Stimulated activated naive CD4-positive, alpha-beta T cell treated with Interleukin-2 at 50 U/mL for 16 hours (primary cell): ENCODE measurements at places on chromosomes 3 and 15.

- DNase-seq: no peak
Observed at GRCh38 chr3:191455257-191455952, 5.6 kb upstream of the PYDC2 start.

DNA sequence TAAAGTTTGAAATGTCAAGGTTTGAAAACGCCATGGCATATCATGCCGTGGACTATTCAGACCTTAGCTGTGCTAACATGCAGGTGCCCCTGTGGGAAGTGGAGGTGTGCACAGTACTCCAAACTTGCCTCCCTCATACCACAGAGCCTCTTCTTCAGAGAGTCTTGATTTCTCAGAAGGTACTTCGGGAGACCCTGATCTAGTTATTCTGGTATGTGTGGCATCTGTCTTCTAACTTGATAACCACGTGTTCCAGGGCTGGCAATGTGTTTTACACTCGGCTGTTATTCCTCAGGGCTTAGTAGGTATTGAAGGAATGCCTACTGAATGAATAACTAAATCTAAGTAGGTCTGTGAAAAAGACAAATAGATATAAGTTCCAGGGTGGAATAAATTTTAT, 309.9 kb downstream of the CLSTN2 start:
- no peak for DNase-seq

GRCh38 chr3:31980530-31981205, 394 bp downstream of the OSBPL10 start:
- peak; percentile 29 for DNase-seq

- DNase-seq: no peak
Observed at GRCh38 chr3:11591391-11592282, 52.1 kb downstream of the VGLL4 start.

- no peak for DNase-seq
Observed at GRCh38 chr3:90091549-90091948, 984.1 kb downstream of the EPHA3 start.

DNA sequence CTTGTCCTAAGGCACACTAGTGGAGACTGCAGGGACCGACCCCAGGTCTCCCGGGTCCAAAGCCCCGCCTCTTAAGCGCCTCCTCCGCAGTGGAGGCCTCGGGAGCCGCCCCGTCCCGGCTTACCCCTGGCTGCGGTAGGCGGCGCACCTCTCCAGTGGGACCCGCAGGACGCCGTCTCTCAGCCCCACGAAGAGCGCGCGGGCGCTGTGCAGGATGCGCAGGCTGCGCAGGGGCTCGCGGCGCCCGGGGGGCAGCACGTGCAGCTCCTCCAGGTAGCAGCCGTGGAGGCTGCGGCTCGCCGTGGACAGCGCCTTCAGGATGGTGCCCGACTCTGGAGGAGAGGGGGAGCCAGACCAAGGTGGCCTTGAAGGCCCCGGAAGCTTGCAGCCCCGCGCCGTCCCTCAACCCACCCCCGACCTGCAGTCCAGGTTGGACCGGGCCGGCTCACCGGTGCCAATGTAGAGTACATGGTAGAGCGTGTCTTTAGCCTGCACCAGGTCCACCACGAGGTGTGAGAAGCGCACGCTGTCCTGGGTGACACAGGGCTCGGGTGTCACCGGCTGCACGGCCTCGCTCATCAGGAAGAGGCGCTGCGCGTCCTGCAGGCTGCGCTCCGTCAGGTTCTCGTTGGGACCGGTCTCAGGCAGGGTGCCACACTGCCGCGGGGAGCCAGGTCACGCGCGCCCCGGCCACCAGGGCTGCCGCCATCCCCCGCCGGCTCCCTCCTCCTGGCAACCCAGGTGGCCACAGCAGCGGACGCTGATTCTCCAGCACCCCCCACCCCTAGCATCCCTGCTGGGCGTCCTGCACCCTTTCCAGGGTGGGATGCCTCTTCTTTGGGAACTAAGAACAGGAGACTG, 105.5 kb downstream of the SEMA5B start:
- no peak for DNase-seq

- DNase-seq: no peak
Observed at GRCh38 chr15:29962407-29962806, 120.3 kb upstream of the GOLGA8J start.

DNA sequence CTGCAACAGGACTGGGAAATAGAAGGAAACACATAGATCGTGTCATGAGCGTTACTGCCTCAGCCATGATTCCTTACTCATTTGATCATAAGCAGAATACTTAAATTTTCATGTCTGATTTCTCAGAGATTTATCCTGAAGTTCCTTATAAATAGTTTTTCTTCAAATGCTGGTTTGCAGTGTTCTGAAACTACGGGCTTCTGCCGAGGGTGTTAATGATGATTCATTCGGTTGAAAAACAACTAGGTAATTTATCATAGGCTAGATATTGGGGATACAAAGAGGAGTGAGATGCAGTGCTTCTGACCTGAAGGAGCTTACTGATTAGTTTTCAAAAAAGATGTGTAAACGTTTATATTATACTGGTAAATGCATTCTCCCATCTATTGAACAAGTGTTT, 428.9 kb downstream of the NLGN1 start:
- no peak for DNase-seq

- no peak for DNase-seq
Observed at GRCh38 chr15:100949691-100950090, 30.5 kb downstream of the LRRK1 start.

DNA sequence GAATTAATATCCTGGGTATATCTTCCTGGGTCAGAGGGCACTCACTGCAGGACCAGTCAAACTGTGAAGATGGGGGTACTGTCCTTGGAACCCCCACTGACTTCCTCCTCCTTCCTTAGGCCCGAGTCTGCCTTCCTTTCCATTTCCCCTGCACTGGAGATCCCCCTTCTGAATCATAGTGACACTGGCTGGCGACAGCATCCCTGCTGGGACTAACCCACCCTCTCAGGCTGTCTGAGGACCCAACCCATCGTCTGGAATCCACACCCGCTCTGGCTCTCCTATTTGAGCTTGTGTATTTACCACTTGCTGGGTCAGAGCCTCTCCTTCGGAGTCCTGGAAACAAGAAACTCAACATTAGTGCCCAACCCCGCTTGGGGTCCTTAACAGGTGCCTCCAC, 21.2 kb downstream of the TMEM40 start:
- DNase-seq: no peak

GRCh38 chr3:10290481-10291176, 2.1 kb downstream of the GHRL start:
- no peak for DNase-seq

GRCh38 chr15:45110256-45110820, 3.6 kb downstream of the DUOX2 start:
- no peak for DNase-seq

DNA sequence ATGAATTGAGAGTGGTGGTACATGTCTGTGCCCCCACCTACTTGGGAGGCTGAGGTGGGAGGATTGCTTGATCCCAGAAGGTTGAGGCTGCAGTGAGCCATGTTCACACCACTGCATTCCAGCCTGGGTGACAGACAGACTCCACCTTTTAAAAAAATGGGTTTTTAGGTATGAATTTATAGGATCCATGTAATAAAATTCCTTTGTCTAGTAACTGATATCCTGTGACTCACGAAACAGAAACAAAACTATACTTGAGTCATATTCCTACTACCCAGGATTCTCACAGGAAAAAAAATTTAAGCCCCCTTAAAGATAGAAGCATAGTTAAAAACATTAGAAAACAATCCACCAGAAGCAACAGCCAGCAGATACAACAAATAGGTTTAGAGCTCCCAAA, 10.0 kb upstream of the CRTC3 start:
- DNase-seq: no peak

GRCh38 chr3:52290596-52291507, 3.2 kb downstream of the GLYCTK start:
- DNase-seq: no peak

GRCh38 chr3:180320631-180321030, 281.3 kb upstream of the TTC14 start:
- DNase-seq: no peak

- no peak for DNase-seq
Observed at GRCh38 chr3:184441202-184441900, 61.5 kb downstream of the CHRD start.

- no peak for DNase-seq
Observed at GRCh38 chr15:85910834-85911233, 116.1 kb upstream of the KLHL25 start.

- no peak for DNase-seq
Observed at GRCh38 chr15:98315971-98316370, 332.4 kb upstream of the IGF1R start.

DNA sequence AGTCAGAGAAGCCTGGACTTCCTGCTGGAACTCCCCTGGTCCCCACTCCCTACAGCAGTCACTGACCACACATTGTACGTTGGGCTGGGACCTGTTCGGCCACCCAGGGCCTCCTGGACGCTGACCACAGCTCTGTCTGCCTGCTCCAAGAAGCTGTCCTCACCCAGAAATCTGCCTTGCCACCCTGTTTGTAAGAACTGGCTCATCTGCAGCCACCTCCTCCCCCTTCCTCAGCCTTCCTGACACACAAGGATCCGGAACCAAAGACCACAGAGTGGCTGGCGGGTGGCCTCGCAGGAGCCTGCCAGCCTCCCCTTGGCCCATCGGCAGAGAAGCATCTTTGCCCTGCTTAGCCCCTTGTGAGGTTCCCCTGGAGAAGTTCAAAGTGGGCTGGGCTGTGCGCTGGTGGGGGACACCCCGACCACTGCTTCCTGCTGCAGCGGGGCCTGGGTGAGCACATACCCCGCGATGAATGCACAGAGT, 91.9 kb downstream of the PCSK6 start:
- no peak for DNase-seq

DNA sequence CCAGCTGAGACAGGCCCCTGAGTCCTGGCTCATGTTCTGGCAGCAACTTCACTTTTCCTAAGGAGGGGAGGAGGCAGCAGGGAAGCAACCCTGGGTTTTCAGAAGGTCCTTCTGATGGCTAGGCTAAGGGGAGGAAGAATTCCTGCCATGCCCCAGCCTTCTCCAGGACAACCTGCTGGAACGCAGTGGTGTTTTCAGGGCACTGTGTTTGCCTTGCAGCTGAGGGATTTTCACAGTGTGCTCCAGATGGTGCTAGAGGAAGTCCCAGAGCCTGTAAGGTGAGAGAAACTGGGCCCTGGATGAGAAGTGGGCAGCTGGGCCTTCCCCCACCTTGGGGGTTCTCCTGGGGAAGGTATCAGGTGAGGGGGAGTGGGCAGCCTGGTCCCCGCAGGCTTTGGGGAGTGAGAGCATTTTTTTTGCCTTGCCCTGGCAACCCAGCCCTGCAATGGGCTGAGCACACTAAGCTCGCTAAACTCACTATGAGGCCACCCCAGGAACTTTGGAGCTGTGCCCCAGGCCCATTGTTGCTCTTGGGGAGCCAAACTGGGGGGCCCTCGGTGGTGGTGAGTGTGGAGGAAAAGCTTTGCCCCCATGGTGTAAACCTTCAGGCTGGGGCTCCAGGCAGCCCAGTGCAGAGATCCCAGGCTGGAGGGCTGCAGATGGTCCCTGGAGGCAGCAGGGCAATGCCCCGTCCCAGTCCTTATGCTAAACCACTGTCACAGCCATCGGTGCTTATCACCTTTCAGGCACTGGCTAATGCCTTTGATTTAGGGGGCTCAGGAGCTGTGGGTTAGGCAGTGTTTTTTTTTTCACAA, 41.1 kb downstream of the ACAA1 start:
- DNase-seq: no peak

DNA sequence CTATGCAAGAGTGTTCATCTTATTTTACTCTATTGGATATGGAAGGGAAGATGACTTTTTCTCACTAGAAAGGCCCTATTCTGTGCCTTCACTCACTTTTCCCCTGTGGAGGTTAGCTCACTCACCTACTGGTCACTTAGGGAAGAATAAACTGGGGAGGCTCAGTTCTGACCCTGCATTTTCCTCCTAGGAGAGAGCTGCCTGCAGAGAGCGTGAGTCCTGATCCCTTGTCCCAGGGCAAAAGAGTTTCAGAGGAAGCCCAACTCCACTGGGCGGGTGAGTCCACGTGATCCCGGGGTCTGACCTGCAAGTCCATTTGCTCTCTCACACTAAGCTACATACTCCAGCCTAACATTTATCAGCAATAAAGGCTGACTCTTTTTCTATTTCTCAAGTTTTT, 8.4 kb downstream of the MORC1 start:
- no peak for DNase-seq

DNA sequence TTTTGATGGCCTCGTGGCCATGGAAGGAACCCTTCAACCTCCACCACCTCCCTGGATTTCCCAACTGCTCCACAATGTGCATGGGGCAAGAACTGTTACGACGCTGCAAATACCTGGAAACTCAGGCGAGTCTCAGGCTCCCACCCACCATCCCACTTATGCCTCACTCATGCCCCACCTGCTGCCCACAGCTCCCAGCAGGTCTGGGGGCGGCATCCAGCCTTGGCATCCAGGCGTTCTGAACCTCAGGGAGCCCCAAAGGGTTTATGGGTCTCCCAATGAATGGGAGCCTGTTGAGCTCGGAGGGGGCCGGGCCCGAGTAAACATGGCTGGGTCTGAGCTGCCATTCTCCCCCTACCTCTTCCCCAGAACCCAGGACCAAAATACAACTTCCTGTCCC, 2.0 kb upstream of the PTH1R start:
- no peak for DNase-seq

DNA sequence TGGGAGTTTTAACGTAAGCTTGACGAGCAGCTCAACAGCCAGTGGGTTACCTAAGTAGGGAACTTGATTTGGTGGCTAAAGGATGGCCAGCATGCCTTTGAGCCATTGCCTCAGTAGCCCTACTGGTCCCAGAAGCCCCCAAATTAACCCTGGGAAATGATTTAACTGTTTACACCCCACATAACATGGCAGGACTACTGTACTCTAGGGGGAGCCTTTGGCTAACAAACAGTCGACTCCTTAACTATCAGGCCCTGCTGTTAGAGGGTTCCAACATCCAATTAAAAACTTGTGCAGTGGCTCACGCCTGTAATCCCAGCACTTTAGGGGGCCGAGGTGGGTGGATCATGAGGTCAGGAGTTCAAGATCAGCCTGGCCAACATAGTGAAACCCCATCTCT, 9.4 kb upstream of the SMCO1 start:
- no peak for DNase-seq

- DNase-seq: no peak
Observed at GRCh38 chr15:101620671-101621070, 31.5 kb downstream of the TM2D3 start.

DNA sequence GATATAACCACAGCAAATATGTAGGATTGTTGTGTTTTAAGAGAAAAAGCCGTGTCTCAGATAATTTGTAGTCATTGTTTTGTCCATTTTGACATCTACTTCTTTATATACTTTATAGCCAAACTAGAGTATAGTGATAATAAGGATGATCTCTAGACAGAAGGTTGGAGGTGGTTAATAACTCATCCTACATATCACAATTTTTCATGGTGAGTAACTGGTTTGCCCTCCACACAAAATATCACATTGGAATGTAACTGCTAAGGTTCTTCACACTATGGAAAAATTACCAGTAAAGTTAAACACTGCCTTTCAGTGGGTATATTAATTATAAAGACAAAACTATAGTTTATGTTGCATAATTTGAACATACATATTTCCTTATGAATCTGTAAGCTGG, 380.7 kb downstream of the LPP start:
- no peak for DNase-seq

GRCh38 chr3:82475306-82475705, 713.9 kb upstream of the GBE1 start:
- DNase-seq: no peak

DNA sequence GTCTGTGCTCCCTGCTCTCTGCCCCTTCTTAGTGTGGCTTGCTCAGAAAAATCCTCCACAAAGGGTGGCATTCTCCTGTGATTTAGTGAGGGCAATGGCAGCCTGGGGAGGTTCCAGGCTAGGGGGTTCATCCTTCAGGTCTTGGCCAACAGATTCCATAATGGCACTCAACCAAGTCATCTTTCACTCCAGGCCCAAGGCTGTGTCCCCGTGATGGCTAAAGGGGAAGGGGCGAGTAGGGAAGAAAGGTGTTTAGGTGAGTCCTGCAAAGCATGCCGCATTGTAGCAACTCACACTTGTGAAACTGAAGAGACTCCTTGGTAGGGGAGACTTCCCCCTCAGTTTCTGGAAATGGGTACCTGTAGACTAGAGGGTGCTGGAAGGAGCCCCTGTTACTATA, 105.6 kb downstream of the THSD4 start:
- no peak for DNase-seq
